ENCODE measurements at places on chromosomes 16 and 17.
A peak's percentile ranks its signal among the peaks of the same experiment; 100 is the strongest.

- no peak for DNase-seq
These were observed 79.1 kb upstream of the C16orf82 start for GRCh38 chr16:26987597-26988010.

DNA sequence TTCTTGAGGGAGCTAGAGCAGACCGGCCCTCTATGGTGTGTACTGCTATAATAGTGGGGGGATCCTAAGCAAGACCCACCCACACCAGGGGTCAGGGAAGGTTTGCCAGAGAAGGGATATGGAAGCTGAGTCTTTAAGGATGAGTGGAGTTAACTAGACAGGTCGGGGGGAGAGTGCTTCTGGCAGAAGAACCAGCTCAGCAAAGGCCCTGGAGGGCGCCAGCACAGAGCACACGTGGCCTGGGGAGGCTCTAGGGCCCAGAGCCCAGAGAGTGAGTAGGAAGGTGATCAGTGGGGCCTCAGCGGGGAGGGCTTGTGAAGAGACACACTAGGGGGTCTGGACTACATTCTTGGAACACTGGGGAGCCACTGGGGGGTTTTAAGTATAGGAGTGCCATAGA is 21.1 kb downstream of the NGFR start:
- DNase-seq = no peak

DNA sequence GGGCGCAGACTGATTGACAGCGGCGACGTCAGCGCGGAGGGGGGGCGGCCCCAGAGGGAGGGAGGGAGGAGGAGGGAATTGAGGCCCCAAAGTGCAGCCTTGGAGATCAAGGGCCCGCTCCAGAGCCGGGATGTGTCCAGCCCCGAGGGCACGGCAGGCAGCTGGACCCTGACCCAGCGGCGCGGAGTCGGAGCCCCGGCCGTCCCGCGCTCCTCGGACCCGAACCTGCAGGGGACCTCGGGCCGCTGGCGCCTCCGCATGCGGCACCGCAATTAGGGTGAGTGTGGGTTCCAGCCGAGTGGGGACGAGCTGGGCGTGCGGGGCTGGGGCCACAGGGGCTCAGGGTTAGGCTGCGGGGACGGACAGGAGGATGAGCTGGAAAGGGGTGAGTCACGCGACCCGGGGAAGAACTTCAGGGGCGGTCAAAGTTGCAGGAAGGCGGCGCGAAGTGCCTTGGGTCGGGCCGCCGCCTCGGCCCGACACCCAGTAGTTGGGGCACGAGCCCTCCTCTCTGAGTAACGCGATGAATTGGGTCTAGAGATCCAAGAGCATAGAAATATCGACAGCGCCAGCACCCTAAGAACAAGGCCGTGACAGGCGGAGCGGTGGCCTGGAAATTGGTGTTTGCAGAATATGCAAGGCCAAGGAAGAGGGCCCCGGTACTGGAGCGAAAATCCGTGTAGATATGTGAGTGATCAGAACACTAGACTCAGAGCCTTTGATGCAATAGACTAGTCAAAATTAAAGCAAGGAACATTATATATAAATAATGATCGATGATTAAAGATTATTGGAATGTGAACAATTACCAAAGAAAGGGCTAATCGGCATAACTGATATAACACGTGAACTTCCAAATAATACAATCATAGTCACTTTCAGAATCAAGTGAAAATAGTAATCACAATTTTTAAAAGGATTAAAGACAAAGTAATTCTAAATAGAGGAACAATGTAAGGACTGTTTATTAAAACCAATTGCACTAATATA is at the start of gene TBX4:
Gene TBX4 (plus strand): TSS at position 122 of the 990 bp plus-strand sequence. CDS start 4,069 bp downstream, outside the sequence.
- DNase-seq = peak; percentile 15

DNA sequence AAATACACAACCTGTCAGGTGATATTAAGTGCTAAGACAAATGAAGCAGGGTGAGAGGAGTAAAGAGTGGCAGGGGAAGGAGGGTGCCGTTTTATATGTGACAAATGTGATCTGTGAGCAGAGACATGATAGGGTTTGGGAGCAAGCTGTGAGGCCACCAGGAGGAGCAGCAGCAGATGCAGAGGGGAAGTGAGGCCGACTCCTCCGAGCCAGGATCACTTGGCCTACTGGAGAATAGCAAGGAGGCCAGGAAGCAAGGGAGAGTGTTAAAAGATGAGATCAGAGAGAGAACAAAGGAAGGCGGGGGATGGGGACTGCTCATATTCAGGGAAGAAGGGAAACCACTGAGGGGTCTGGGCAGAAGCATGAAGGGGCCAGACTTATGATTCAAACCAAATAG is 129.4 kb downstream of the TANGO6 start:
- DNase-seq = no peak

DNA sequence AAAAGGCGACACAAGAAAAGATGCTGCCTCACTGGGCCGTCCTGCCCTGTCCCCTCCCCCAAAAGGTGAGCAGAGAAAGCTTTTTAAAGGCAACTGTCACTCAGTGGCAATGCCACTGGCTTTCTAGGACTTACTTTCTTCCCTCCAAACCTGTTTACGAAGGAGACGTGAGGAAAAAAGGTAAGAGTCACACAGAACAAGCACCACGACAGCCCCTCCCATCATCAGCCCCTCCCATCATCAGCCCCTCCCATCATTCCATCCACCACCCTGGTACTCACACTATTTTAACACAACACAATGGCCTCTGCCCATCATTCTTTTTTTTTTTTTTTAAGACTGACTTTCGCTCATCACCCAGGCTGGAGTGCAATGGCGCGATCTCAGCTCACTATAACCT is 77.1 kb downstream of the NXN start:
- no peak for DNase-seq

DNA sequence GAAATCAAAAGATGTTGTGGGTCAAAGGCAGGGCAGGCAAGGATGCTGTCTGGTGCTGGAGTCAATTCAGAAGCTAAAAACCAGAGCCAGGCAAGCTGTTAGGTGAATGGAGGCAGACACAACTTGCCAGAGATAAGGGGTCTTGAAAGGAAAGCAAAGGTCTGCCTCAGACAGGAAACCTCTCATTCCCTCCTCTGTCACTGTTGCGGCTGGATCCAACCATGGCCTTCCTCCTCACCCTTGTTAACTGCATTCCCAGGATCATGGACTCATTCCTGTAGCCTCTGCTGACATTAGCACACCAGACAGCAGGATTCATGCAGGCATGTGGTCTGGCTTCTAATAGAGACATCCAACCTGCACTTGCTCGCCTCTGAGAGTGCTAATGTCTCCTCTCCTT is 186.7 kb upstream of the HS3ST3A1 start:
- DNase-seq = no peak

DNA sequence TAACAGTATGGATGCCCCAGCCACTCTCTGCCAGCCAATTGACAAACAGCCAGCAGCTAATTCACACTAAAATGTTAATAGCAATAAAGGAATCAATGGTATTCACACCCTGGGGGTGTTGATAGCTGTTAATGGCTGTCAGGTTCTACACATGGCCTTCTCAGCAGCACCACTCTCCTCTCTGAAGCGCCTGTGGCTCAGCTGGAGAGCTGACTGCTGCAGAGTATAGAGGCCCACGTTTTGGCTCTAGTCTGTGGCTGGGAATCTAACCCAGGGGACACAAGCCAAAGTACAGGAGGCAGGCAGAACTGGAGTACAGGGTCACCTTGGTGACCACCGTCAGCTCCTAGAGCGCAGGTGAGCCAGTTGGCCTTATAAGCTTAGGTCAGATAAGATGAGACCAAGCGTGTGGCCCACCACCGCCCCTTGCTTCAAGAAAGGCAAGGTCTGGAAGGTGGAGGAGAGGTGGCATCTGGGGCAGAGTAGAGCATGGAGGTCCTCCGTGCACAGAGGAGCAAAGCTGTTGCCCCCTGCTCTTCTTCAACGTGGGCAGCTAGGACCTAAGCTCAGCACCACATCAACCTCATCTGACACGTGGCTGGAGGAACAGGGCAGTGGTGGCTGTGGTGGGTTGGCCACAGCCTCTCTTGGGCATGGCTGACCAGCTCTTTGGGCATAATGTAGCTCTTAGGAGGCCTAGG is 25.4 kb downstream of the CCR7 start:
- DNase-seq = peak; percentile 51

GRCh38 chr17:82031303-82031884 is at the start of gene RAC3:
TSS of gene RAC3 (plus strand) at chr17:82031678. CDS start at chr17:82031762, 84 bp downstream.
- DNase-seq = peak; percentile 48

GRCh38 chr16:67883872-67884261 is 818 bp upstream of the NRN1L start:
- peak; percentile 32 for DNase-seq

DNA sequence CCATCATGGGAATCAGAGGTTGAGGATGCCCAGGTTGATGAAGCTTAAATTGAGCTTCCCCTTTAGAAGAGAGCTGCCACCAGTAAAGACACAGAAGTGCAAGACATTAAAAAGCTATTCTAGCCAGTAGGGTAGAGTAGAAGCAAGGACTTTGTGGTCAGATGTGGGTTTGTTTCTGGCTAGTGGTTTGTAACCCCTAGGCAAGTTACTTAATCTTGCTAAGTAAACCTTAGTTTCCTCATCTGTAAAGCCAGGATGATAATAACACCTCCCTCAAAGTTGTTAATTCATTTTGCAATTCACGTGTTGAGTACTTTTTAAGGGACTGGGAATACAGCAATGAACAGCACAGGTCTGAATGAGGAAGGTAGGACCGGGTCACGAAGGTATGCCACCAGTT is 3.6 kb downstream of the SNTB2 start:
- no peak for DNase-seq

- DNase-seq = peak; percentile 31
These were observed 216.2 kb downstream of the HS3ST3A1 start for GRCh38 chr17:13385481-13385911.

GRCh38 chr16:28898942-28899341 is 20.7 kb downstream of the ATP2A1 start:
- DNase-seq = no peak

DNA sequence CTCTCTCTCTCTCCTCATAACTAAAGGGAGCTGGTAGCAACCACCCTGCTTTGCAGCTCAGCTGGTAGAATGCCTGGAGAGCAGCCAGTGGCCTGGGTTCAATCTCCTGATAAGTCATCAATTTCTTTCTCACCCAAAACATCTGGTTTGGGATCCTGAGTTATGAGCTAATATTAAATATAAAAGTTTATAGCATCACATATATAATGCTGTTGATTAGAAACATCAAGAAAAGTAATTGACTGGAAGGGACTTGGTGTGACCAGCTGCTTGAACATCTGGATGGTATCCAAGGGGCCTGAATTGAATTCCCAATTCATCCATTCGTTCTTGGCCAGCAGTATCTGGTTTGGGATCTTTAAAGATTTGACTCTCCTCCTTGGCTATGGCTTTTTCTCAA is 12.2 kb upstream of the ELAC2 start:
- no peak for DNase-seq

DNA sequence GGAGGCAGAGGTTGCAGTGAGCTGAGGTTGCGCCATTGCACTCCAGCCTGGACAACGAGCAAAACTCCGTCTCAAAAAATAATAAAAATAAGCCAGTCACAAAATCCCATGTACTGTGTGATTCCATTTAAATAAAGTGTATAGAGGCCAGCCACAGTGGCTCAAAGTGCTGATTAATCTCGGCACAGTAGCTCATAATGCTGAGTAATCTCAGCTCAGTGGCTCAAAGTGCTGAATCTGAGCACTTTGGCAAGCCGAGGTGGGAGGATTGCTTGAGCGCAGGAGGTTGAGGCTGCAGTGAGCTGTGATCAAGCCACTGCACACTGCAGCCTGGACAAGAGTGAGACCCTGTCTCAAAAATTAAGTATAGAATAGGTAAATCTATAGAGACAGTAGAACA is 4.9 kb downstream of the TMED6 start:
- DNase-seq = no peak

GRCh38 chr17:79859676-79860615 is 20.7 kb upstream of the CBX4 start:
- DNase-seq = no peak

All from trophoblast cell (in vitro differentiated cells and primary cell).